ENCODE measurements at places on chromosomes 2 and 18.

- no peak for DNase-seq
Measured at GRCh38 chr2:236351966-236352525, 87.8 kb upstream of the ASB18 start.

- DNase-seq, result peak; percentile 16
Measured at GRCh38 chr2:19209575-19210341, 148.7 kb downstream of the OSR1 start.

DNA sequence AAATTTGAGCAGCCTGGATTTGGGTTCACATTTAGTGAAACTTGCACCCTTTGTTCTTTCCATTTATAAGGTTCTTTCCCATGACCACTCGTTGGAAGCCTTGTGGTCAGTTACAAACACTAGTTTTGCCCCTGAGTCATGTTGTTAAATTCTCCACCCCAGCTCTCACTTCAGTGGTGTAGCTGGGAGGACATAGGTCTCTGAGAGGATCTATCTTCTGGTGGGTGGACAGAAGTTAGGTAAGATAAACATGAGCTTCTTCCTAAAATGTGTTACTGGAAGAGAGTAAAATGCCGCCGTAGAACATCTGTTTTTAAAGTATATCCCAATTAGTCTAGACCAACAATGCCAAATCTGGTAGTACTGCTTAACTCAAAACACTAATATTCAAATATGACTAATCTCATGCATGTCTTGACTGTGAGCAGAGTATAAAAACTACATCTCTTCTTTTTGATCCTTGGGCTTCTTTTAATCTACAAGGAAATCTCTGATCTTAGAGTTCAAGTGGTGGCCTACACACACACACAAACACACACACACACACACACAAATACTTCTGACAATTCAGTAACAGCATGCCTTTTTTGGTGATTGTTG, 162.6 kb upstream of the FN1 start:
- no peak for DNase-seq

- no peak for DNase-seq
Measured at GRCh38 chr2:118992740-118993391, 50.9 kb downstream of the MARCO start.

- no peak for DNase-seq
Measured at GRCh38 chr2:30257266-30258214, 26.2 kb downstream of the LBH start.

DNA sequence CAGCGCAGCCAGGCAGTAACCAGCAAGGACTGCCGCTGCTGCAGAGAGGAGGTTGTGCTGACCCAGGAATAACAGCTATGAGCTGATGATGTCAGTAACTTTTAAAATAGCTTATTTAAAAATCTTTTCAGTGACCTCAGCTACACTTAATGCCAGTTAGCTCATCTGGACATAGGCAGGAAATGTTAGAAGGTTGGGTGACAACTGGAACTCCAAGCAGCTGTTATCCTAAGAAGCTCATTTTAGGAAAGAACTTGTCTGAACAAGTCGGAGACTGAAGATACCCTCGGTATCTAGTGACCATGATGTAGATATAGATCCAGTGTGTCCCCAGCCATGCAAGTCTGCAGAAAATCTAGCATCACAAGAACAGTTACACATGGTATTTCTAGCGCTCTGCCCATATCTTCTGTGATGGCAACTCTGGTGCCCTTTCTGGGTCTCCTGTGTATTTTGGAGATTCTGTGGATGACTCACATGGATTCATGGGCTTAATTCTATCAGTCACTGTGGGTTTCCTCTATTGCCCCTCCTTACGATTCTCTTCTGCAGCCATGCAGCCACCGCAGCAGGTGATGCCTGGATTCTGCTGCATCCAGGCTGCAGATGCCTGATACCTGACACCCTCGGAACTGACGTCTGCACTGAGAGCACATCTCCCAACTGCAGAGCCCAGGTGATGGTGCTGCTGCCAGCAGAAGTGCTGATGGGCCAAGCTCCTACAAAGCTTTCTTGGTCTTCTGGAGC, 19.8 kb upstream of the PLEK start:
- no peak for DNase-seq

DNA sequence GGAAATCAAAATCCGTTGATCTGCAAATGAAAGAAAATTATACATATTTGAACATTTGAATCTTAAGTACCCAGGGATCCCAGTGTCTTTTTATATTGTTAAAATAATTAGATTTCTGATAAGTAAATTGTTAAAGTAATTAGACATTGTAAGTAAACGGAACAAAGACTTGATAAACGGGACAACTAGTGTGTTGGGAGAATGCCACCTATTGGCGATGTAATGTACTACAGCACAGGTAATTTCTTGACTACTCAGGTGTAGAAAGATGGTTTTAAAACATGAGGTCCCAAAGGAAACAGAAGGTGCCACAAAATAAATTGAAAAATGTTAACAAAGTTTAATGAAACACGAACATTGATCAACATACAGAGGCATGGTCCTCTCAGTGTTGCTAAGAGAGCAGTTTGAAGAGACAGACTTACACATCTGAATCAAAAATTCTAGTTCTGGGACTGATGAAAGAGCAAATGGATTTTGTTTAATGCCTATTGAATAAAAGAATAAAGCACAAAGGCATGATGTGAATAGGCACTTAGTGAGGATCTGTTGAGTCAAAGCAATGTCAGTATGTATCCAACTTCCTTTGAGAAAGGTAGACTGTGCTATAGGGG, 103.4 kb upstream of the RASGRP3 start:
- DNase-seq, result peak; percentile 65

DNA sequence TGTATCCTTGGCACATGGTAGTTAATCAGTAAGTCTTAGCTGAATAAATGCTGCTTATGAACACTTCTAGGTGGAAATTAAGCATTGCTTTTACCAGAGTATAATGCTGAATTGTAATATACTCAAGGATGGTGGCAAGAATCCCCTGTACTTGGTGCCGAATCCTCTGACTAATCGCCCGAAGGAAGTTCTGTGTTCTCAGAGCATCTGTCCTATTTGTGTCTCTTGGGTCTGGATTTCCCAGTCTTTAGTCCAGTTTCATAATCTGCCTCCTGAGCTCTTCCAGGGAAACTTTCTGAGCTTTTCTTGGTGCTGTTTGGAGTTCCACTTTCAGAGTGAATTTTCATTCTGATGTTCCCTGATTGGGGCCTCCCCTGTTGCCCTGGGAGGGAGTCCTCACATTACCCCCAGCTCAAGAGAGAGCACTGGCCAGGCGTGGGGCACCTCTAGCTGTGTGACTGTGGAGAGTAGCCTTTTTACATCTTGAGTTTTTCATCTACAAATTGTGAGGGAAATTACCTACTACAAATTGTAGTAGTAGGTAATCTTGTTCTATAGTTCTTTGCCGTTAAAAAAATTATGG, 144.9 kb downstream of the LTBP1 start:
- DNase-seq, result no peak

GRCh38 chr2:112876971-112877361, 34.0 kb upstream of the IL37 start:
- DNase-seq, result no peak

- DNase-seq, result no peak
Measured at GRCh38 chr2:85647823-85648526, 20.0 kb downstream of the SFTPB start.

GRCh38 chr2:214127571-214127970, 283.3 kb upstream of the VWC2L start:
- DNase-seq, result no peak

DNA sequence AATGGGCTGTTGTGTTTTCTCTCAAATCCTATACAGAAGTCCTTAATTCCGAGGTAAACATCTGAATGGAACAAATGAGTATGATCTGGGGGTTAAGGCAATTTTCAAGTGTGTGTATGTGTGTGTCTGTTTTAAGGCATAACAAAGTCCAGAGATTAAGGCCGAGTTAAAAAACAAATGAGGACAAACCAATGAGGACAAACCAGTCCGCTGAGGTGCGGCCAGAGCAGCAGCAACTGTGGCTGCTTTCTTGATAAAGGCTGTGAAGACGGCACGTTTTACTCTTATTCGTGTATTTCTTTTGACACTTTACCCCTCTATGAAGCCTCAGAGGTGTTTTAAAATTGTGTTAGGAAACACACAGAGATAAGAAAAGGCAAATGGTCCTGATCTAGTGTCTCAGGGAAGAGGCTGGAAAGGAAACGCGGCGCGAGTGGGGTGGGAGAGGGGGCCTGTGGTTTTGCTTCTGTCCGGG, 495 bp upstream of the GULP1 start:
- DNase-seq, result peak; percentile 16

DNA sequence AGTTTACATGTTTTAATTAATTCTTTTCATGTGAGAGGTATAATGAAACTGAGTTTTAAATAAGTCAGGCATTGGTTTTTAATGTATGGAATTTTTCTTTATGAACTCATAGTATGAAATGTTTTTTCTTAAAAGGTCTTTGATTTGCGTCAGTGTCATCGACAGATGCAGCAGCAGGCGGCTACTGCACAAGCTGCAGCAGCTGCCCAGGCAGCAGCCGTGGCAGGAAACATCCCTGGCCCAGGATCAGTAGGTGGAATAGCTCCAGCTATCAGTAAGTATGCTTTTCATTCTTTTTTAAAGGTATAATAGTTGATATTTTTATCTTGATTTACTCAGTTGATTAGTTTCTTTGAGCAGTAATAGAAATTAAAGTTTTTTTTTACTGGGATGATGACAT, 46.5 kb downstream of the SMAD4 start:
- DNase-seq, result no peak

DNA sequence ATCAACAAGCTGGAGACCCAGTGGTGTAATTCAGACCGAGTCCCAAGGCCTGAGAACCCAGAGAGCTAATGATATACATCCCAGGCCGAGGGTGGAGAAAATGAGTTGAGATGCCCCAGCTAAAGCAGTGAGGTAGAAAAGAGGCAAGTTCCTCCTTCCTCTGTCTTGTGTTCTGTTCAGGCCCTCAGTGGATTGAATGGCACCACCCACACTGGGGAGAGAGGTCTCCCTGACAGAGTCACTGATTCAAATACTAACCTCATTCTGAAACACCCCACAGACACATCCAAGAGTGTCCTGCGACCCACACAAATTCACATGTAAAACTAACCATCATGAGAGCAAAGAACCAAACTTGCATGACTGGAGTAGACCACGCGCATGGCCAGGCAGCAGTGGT, 215.3 kb downstream of the ANAPC1 start:
- no peak for DNase-seq

- DNase-seq, result peak; percentile 97
Measured at GRCh38 chr2:111698743-111699554, 185.0 kb downstream of the ANAPC1 start.

GRCh38 chr18:30334781-30335180, 707.8 kb downstream of the DSC3 start:
- no peak for DNase-seq

DNA sequence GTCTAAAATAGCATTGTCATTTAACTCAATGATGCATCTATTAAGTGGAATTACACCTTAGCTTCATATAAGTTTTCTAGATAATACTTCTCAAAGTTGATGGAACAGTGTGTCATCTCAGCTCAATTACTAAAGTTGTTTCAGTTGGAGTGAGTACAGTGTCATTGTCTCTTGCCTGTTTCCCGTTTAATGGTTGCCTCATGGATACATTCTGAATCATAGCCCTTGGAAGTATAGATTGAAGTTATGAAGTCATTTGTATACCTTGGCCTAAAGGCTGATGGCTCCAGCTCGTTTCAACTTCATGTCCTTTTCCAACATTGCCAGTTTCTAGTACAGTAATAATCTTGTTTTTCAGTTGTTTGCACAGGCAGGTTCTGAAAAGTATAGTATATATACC, 130.5 kb upstream of the NOSTRIN start:
- no peak for DNase-seq

- DNase-seq, result no peak
Measured at GRCh38 chr2:30911327-30911726, 104.1 kb upstream of the CAPN13 start.

- no peak for DNase-seq
Measured at GRCh38 chr2:27270670-27271069, 4.6 kb upstream of the DNAJC5G start.

DNA sequence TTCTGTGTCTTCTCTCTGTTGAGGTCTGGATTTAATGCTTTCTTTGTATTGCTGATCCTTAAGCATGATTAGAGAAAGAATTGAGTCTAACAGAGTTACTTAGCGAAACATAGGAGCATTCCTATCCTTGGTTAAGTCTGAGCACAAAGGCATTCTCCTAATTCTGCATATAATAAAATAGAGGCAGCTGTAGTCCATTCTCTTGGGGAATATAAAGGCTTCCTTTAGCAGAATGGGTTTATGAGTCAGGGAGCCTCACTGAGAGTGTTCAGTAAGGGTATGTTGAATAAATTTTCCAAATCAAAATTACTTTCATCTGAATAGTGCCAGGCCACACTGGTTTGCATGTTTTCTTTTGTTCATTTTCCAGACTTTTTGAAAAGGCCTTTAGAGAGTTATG, 101.5 kb downstream of the GALNT1 start:
- no peak for DNase-seq

DNA sequence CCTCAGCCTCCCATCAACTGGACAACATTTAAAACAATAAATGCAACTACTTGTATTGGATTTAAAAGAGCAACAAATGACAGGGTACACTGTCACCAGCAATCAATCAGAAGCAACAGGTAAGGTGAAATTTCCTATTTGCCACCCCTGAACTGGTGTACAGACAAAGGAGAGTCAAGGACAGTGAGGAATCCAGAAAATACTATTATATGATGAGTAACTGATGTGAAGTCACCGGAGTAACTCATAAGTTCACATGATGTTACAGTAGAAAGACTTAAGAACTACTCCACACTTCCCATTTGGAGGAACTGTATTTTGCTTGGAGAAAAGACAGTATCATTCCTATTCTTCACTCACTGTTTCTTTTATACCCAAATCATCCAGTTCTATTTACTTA, 4.1 kb upstream of the STAT1 start:
- no peak for DNase-seq

- peak; percentile 62 for DNase-seq
Measured at GRCh38 chr2:24972315-24972961, 683 bp upstream of the DNAJC27 start.

DNA sequence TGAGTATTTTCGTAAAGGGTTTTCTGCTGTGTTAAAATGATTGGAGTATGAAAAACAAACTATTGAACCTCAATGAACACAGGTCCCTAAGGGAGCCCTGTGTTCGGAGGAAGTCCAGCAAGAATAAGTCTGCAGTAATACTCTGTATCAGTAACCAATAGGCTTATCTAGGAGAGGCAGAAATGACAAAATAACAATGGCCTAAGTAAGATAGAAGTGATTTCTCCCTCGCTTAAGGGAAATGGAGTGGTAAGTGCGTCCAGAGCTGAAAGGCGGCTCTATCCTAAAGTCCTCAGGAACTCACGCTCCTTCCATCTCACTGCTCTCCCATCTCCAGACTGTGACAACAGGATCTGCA, 29.3 kb upstream of the MFSD6 start:
- DNase-seq, result peak; percentile 45

DNA sequence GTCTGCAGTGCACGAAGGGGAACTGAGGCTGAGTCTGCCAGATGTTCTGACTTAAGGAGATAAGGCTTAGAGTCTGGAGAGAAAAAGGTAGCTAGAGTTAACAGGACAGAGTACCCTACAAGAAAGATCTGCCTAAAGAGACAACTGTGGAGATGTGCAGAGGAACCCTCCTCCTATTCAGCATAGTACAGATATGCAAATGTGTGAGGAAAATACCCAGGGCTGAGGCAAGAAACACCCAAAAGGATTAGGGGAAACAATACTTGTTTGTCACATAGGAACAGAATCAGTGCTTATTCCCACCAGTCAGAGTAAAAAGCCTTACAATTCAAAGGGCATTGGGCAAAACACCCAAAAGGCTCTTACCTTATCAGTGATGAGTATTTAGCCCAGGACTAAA, 67.8 kb downstream of the SS18 start:
- DNase-seq, result no peak

GRCh38 chr2:181836583-181836982, 54.9 kb upstream of the ITPRID2 start:
- DNase-seq, result no peak

GRCh38 chr2:201642086-201642578, 1.2 kb downstream of the TMEM237 start:
- DNase-seq, result peak; percentile 81

Measured in hematopoietic multipotent progenitor cell treated with erythropoietin and hydrocortisone succinate and interleukin-3 and kit ligand, for 4 days (in vitro differentiated cells).